ENCODE measurements at places on chromosomes 7 and 10. TPM values are rescaled to one million over a fixed set of nuclear protein-coding genes. Genes with fewer than 3 reads are reported as not detected.

The MMP21 gene
- total RNA-seq = not detected

The CTAGE4 gene
- 4.7 TPM for total RNA-seq

The TCAF2 gene
- total RNA-seq = 10.7 TPM

The GPR146 gene
- total RNA-seq = 0.33 TPM

The CPVL gene
- total RNA-seq = 11.4 TPM

The TAS2R41 gene
- not detected for total RNA-seq

The RTKN2 gene
- total RNA-seq = 0.22 TPM

The COPS6 gene
- total RNA-seq = 40.0 TPM

The MUC3A gene
- under 0.01 TPM for total RNA-seq

The ITGA8 gene
- total RNA-seq = not detected

The ZNRF2 gene
- total RNA-seq = 13.0 TPM

The CYP3A5 gene
- total RNA-seq = under 0.01 TPM

The CFAP69 gene
- total RNA-seq = 2.3 TPM

The TUBAL3 gene
- total RNA-seq = not detected

The TET1 gene
- 1.3 TPM for total RNA-seq

The SFTPA1 gene
- total RNA-seq = not detected

The FAM25C gene
- total RNA-seq = 20.6 TPM

The CDHR1 gene
- total RNA-seq = not detected

The WDFY4 gene
- total RNA-seq = not detected

The NODAL gene
- not detected for total RNA-seq

The GPR85 gene
- total RNA-seq = 26.0 TPM

The SSMEM1 gene
- not detected for total RNA-seq

The TSPAN12 gene
- 6.3 TPM for total RNA-seq

The GIMAP1 gene
- not detected for total RNA-seq

The GPR15LG gene
- total RNA-seq = not detected

The OPN1SW gene
- not detected for total RNA-seq

The PNLIPRP1 gene
- not detected for total RNA-seq

The OR2A12 gene
- not detected for total RNA-seq

The CFTR gene
- under 0.01 TPM for total RNA-seq

The SLC26A4 gene
- total RNA-seq = 0.11 TPM

The ENO4 gene
- not detected for total RNA-seq

The STEAP1B gene
- total RNA-seq = not detected

The PTPRZ1 gene
- not detected for total RNA-seq

The GJD4 gene
- total RNA-seq = not detected

The GRID1 gene
- under 0.01 TPM for total RNA-seq

The ARMS2 gene
- total RNA-seq = not detected

The ORC5 gene
- 12.3 TPM for total RNA-seq

The ABCB8 gene
- total RNA-seq = 34.9 TPM

The BUD23 gene
- total RNA-seq = 23.6 TPM

The PKD1L1 gene
- under 0.01 TPM for total RNA-seq

The RSBN1L gene
- 9.4 TPM for total RNA-seq

The ARHGAP22 gene
- total RNA-seq = 0.39 TPM

The JAKMIP3 gene
- total RNA-seq = under 0.01 TPM

Data from placental epithelial cell (primary cell).